ENCODE measurements at places on chromosomes 7 and 10. TPM values are rescaled to one million over a fixed set of nuclear protein-coding genes. Genes with fewer than 3 reads are reported as not detected.

Gene OGDHL
- total RNA-seq, result 0.18 TPM

Gene SUN3
- not detected for total RNA-seq

Gene PRKG1
- 18.3 TPM for total RNA-seq

Gene FXYD4
- not detected for total RNA-seq

Gene PNLIPRP3
- not detected for total RNA-seq

Gene PPP1R17
- total RNA-seq, result not detected

Gene COL26A1
- total RNA-seq, result not detected

Gene MAGI2
- total RNA-seq, result 27.2 TPM

Gene LRRC61
- total RNA-seq, result not detected

Gene PRF1
- not detected for total RNA-seq

Gene VSTM4
- total RNA-seq, result 2.5 TPM

Gene NODAL
- not detected for total RNA-seq

Gene KNDC1
- 0.56 TPM for total RNA-seq

Gene COL13A1
- 12.2 TPM for total RNA-seq

Gene CPA5
- under 0.01 TPM for total RNA-seq

Gene PTN
- total RNA-seq, result 61.7 TPM

Gene CALHM1
- not detected for total RNA-seq

Gene DRGX
- not detected for total RNA-seq

Gene CASD1
- total RNA-seq, result 4.5 TPM

Gene ASB10
- total RNA-seq, result not detected

Gene OR6V1
- not detected for total RNA-seq

Gene STRA8
- not detected for total RNA-seq

Gene HECW1
- total RNA-seq, result 1.1 TPM

Gene TIAL1
- 28.0 TPM for total RNA-seq

Gene TRIM50
- total RNA-seq, result not detected

Gene RARRES2
- total RNA-seq, result not detected

Gene GFRA1
- 8.6 TPM for total RNA-seq

Gene PNLIPRP1
- total RNA-seq, result not detected

Gene VOPP1
- 94.5 TPM for total RNA-seq

Gene CPED1
- total RNA-seq, result 96.8 TPM

Gene RAB11FIP2
- 13.1 TPM for total RNA-seq

Gene ITIH5
- under 0.01 TPM for total RNA-seq

Gene OR13A1
- total RNA-seq, result not detected

Gene APBB1IP
- not detected for total RNA-seq

Gene GUSB
- total RNA-seq, result 12.9 TPM

Gene NUTM2A
- total RNA-seq, result under 0.01 TPM

Gene RBM20
- under 0.01 TPM for total RNA-seq

Gene MSMB
- not detected for total RNA-seq

Gene ATOH7
- not detected for total RNA-seq

Gene GRM3
- not detected for total RNA-seq

Gene TRIL
- total RNA-seq, result under 0.01 TPM

Gene AEBP1
- total RNA-seq, result 1.1 TPM

Gene WNT16
- total RNA-seq, result 1.7 TPM

Gene BBIP1
- total RNA-seq, result 21.7 TPM

Gene FGL2
- 1.3 TPM for total RNA-seq

Gene HOXA9
- 0.28 TPM for total RNA-seq

Gene PHKG1
- 0.72 TPM for total RNA-seq

Gene PYROXD2
- total RNA-seq, result 6.5 TPM

Gene ADAMTS14
- total RNA-seq, result under 0.01 TPM

Gene ARHGAP19
- total RNA-seq, result 12.8 TPM

Data from IMR-90 (cell line).